ENCODE measurements at places on chromosomes 2 and 18. TPM values are rescaled to one million over a fixed set of nuclear protein-coding genes. Genes with fewer than 3 reads are reported as not detected.
A peak's percentile ranks its signal among the peaks of the same experiment; 100 is the strongest.

DNA sequence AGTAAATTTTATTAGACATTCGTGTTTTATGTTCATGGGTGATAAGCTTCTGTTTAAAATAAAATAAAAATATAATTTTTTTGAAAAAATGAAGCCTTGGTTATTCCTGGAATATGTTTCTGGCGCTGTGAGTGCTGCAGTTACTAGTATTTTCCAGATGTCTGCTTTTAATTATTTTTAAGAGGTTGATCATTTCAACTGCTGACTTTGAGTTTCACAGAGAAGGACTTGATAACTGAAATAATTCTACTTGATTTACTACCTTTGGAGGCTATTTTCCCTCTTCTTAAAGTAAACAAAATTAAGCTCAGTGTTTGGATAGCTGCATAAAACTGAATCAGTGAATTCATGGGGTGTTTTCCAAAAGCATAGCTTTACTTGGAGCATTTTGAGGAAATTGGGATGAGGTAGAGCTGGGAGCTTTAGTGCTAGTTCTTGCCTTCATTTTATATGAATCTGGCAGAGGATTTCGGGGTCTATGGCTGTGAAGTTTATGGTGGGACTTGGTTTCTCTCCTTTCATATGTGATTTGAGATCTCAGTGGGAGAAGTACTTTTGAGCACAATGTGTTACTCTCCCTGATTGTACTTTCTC, 666.5 kb downstream of the DCDC2C start:
- no peak for DNase-seq

DNA sequence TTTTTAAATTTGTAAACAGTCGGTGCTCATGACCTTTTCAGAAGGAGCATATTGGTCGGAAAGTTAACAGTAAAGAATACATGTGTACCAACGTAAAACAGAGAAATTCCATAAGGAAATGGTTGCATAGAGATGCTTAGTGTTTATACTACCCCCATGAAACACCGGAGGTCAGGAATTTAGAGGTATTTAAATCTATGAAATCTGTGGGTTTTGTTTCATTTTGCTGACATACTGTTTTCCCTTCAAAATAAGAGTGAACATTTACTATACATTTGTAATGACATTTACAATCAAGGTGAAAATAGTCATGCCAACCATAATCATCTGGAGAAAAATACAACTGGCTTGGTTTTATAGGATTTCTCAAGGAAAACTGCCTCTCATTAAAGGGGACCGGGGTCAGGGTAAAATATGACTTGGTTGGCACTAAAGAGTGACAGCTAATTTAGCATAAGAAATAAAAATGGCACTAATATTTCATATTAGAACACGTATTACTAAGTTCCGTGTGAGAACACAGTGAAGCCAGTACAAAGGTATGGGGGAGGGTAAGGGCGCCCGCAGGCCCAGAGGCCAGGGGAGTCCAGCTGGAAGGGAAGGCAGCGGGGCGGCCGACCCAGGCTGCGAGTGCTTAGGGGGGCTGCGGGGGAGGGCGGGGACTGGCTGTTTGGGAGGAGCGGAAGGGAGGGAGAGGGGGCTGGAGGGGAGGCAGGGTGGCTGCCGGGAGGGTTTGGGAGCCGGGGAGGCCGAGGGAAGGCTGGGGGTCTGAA, 1.1 kb upstream of the RNU4ATAC start:
- peak; percentile 88 for DNase-seq

DNA sequence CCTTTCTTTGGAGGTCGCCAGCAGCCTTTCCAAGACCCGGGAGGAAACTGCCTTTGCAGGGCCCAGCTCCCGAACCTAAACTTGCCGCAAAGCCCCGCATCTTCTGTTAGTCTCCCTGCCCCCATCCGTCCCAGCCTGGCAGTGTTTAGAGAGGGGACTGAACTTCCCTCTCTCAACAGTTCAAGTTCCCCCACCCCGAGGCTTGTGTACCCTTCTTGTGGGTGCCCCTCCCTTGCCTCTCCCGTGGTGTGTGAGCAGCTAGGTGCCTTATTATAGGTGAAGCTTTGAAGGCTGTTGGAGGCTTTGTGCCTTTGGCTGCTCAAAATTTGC, 1.4 kb downstream of the LBH start:
- DNase-seq, result no peak

The SERPINB5 gene
- total RNA-seq, result not detected

The ANKRD62 gene
- total RNA-seq, result not detected

The APCDD1 gene
- total RNA-seq, result 1.0 TPM

- DNase-seq, result no peak
These were observed 106.8 kb downstream of the ZNF516 start for GRCh38 chr18:76388261-76388660.

- peak; percentile 18 for DNase-seq
These were observed 392.8 kb upstream of the ACVR2A start for GRCh38 chr2:147451902-147452515.

The AGXT gene
- total RNA-seq, result not detected

DNA sequence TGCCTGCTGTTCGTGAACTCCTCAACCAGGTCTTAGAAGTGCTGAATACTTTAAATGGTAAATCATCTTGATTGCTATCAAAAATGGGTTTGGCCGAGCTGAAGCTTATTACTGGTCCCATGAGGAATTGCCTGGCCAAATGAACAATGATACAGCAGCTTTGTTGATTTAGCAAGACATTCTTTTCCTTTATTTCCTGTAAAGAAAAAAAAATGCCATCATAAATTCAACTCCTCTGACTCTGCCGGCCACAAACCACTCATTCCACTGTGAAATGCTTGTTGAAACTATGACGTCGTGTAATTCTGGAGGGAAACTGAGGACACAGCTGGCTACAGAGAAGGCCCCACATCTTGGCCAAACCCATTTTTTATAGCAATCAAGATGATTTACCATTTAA, 74.2 kb upstream of the ID2 start:
- no peak for DNase-seq

The TRIB2 gene
- total RNA-seq, result 109 TPM

GRCh38 chr2:10400568-10400977, 47.6 kb downstream of the ODC1 start:
- no peak for DNase-seq

DNA sequence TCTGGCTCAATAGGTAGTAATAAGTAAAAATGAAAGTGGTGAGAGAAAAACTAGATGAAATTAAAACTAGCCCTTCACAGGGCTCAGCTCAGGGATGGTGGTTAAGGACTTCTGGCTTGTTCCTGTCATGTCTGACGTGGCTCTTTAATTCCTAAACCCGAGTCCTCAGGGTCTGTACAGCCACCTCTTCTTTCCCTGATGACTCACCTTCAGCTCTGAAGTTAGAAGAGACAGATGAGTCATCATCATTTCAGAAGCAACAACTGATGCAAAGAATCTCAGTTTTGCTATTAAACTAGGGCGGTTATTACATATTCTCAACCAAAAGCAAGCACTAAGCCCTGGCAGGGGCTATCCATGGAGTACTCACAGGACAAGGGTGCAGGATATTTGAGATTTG, 24.0 kb upstream of the ITGB6 start:
- DNase-seq, result no peak

The TUBA4A gene
- 77.7 TPM for total RNA-seq

DNA sequence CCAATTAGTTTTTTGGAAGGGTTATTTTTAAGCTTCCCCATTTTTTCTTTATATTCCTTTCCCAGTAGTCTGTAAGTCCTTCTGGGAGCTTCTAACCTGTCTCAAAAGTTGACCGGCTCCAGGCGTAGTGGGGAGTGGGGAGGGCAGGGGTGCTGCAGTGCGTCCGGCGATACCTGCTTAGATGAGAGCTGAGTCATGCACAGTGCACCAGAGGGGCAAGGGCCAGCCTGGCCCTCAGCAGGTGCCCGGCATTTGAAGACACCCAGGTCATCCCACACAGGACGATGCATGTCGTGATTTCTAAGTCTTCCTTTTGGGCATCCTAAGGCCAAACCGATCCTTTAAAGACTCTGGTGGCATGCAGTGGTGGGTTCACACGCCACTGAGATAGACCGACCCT, 73.4 kb downstream of the TPO start:
- DNase-seq, result no peak

DNA sequence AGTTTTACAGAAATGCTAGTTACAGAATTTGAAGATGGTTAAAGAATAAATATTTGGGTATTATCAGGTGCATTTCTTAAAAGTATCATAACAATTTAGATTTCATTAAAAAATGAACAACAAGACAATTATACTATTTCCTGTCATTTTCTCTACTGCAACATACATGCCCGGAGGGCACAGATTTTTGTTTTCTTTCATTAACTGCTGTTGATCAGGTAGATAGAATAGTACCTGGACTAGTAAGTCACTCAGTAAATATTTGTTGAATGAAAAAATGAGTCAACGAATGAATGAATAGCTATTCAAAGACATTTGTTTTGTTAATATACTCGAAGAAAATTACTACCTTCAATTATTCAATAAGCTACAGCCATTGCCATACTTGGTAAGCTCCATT, 531.2 kb upstream of the VRK2 start:
- DNase-seq, result no peak

- no peak for DNase-seq
These were observed 71.3 kb downstream of the FASTKD2 start for GRCh38 chr2:206836722-206837121.

The NT5C1B gene
- not detected for total RNA-seq

DNA sequence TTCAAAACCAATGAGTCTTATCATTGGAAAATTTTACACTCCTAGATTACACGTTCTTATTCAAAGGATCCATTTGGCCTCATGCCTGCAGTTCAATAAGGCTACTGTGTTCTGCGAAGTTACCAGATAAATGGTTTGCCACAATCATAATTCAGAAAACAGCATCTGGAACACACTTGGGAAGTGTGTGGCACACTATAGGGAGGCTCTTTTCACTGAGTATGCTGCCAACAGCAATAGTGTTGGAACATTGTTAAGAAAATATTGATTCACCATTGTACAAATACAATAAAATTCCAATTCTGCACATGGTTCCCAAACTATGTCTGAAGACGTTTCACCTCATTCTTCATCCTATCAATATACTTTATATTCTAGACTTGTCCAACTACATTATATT, 141.4 kb upstream of the DOK6 start:
- DNase-seq, result no peak

The OTX1 gene
- 0.74 TPM for total RNA-seq

- DNase-seq, result no peak
These were observed 122.6 kb upstream of the DNAJC10 start for GRCh38 chr2:182593394-182593975.

GRCh38 chr2:129877795-129878775, 101.4 kb upstream of the RAB6C start:
- DNase-seq, result peak; percentile 69

- no peak for DNase-seq
These were observed 73.4 kb downstream of the ZFP36L2 start for GRCh38 chr2:43152741-43153647.
